ENCODE measurements at places on chromosomes 16 and 17.

DNA sequence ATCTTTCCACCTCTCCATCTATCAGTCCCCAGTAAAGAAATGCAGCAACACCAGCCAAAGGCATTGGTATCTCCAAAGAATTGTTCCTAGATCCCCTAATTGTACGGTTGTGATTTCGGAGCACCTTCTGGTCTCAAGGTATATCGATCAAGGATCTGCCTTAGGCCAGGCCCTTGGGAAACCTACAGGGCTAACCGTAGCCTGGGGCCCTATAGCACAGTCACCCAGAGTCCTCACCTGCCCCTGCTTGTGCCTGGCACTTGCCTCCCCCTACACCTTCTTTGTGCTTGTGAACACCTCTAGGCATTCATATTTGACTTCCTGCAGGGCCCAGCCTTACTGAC lies 16.8 kb upstream of the AURKB start:
- no peak for DNase-seq

DNA sequence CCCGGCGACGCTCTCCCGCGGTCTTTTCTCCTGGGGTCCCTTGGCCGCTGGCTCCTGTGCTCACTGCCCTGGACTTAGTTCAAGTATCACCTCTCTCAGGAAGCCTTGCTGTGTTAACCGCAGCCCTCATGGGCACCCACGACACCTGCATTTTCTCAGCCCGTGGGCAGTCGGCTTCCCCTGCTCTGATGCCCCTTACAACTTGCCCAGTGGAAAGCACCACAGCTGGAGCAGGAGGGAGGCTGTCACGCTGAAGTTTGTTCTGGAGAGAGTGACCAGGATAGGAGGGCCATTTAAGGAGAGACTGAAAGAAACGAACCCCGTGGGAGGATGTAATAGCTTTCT lies 395 bp downstream of the STXBP4 start:
- no peak for DNase-seq

- DNase-seq, result no peak
These were observed 3.1 kb downstream of the TMEM204 start for GRCh38 chr16:1536601-1537000.

GRCh38 chr16:3194792-3195191 lies 6.8 kb downstream of the OR1F1 start:
- DNase-seq, result no peak

- DNase-seq, result no peak
These were observed 24.4 kb downstream of the TNFRSF13B start for GRCh38 chr17:16947470-16947869.

- DNase-seq, result no peak
These were observed 74.5 kb downstream of the DNAH17 start for GRCh38 chr17:78502611-78503148.

Measured in SHP77 treated with DMSO at 0.1 percent for 48 hours (cell line).